ENCODE measurements at places on chromosomes 13 and 19. TPM values are rescaled to one million over a fixed set of nuclear protein-coding genes. Genes with fewer than 3 reads are reported as not detected.

SLC10A2 gene
- total RNA-seq, result not detected

WDR62 gene
- total RNA-seq, result 0.36 TPM

ENOX1 gene
- 20.2 TPM for total RNA-seq

VASP gene
- total RNA-seq, result 132 TPM

ZGLP1 gene
- total RNA-seq, result 4.3 TPM

DNA sequence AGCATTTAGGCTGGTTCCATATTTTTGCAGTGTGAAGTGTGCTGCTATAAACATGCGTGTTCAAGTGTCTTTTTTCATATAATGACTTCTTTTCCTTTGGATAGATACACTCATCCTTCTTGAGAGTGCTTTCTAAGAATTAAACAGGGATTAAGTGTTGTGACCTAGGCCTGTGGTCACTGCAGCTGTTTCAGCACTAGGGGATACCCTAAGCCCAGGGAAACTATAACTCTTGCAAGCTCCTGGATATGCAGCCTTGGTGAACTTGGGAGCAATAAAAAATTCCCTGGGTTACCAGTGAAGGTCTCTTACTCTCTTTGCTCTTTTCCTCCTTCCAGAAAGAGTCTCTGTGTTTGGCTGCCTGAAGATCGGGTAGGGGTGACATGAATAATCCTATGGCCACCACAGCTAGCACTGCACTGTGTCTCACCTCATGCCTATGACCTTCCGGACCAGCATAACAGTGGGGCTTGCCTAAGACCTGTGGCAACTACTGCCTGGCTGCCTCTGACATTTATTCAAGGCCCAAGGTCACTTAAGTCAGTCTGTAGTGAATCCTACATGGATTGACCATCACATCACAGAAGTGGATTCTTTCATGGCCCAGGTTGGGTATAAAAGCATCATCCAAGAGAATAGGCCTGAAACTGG, 799.7 kb downstream of the DACH1 start:
- DNase-seq, result no peak

DNA sequence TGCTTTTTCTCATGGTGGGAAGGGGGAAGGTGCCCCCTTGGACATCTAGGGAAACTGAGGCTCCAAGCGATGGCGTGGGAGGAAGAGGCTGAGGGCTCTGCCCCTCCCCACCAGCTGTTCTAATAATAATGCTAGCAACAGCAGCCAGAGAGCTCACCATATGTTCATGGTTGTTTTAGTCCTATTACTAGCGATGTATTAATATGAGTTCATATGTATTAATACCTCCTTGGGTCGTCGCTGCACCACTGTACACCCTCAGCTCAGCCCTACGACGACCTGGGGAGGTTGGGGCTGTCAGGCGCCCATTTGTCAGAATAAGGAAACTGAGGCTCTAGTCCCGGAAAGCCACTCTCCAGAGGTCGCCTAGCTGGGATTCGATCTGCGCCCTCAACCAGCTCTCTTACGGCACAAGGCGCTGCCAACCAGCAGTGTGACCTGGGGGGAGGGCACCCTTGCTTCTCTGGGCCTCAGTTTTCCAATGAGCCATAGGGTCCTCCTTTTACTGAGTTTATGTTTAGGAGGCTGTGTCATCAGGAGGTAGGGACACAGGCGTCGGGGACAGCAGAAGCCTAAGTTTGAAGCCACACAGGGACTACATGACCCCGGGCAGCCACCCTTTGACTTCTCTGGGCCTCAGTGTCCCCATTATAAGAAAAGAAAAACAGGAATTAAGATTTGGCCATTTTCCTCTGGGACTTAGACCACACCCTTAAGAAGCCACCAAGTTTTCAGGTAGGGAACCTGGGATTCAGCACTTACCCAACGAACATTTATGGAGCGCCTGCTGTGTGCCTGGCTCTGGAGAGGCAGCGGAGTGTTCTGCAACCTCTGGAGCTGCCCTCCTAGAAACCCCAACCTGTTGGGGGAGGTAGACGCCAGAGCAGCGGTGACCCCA, 664 bp downstream of the MAST3 start:
- DNase-seq, result no peak

- DNase-seq, result no peak
Observed at GRCh38 chr13:41075034-41075433, 13.7 kb downstream of the WBP4 start.

GRCh38 chr13:73556902-73557301, 498.1 kb downstream of the KLF5 start:
- DNase-seq, result no peak

GRCh38 chr19:55525289-55526101, 11.4 kb downstream of the SBK2 start:
- DNase-seq, result no peak

GRCh38 chr13:65468628-65469027, 1761.5 kb downstream of the PCDH9 start:
- DNase-seq, result no peak

DNA sequence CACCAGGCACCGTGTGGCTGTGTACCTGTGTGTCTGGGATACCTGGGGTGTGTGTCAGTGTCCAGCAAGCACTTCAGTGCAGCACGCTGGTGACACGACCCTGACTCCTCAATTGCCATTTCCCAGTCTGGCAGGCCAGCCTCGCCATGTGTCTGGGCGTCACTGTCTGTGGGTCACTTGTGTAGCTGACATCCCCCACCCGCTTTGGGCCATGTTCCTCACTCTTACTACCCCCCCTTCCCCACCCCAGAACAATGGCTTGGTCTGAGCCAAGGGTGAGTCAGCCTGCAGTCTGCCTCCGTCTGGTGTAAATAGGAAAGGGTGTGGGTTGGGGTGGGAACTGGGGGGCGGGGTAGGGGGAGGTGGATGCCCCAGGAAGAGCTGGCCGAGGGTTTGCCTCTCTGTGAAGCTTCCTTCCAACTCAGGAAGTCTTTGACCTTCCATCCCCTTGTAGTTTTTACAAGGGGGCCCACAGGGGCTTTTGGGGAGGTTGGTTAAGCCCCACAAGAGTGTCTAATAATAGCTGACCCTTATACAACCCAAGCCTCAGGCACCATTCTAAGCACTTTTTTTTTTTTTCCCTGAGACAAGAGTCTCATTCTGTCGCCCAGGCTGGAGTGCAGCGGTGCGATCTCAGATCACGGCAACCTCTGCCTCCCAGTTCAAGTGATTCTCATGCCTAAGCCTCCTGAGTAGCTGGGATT, 17.6 kb downstream of the NOVA2 start:
- DNase-seq, result peak; percentile 77

GRCh38 chr13:41132512-41133152, at the start of gene KBTBD6:
KBTBD6 (minus strand) TSS chr13:41132802; CDS start chr13:41132511, 291 bp downstream.
- DNase-seq, result peak; percentile 97

- DNase-seq, result no peak
Observed at GRCh38 chr13:49645451-49645850, 17.1 kb downstream of the ARL11 start.

DNA sequence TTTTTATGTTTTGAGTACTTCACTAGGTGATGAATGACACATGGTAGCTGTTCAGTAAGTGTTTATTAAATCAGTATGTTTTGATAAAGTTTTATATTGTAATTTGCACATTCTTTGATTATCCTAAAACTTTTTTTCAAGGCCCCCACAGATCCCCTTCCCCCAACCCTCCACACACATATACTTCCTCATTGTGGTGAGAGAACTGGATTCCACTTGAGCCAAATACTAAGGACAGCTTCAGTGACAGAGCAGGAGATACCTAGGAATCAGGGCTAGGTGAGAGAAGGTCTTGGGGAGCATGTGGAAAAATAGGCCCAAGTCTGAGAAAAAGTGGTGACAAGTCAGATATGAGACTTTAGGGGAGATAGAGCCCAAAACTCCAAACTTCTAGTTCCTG, 174.6 kb downstream of the TDRD3 start:
- DNase-seq, result no peak

DNA sequence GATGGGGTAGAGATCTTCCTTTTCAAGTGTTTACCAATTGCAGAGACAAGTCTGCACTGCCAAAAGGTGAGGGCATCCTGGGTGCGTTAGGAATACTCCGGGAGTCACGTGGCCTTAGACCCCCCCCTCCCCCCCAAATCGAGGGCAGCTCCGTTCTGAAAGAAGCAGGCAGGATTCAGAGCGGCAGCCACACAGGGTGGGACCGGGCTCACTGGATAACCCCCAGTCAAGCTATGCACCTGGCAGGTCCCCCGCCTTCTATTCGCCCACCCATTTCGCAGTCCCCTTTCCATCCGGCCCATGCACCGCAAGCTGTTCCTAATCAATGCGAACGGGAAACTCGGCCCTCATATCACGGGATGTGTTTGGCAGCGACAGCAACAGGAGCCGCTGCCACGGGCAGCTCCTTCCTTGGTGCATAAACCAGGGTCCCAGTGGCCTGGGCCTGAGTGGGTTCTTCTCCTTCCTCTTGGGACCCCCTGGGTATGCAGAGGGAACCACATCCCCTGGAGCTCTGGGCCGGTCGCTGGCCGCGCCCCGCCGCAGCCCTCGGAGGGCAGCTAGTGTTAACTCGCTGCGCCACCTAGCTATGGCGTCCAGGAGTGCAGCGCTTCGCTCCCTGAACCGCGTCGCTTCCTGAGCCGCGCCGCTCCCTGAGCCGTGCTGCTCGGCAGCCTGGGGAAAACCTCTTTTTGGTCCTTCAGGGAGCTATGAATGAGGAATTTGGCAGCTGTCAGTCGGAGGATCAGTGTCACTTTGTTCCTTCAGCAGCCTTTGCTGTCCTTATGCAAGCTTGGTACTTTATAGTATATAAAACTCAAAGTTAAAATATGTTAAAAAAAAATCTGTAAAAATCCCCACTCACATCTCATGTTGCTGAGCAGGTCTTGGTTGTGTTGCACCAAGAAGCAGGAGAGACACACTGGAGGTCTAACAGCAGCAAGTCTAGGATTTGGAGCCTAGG, 41.4 kb downstream of the LYL1 start:
- peak; percentile 92 for DNase-seq

All from sigmoid colon (tissue), 7 donors.